COR-L47 (cell line): ENCODE measurements at places on chromosomes 5 and 9.

GRCh38 chr9:85730916-85731630 lies 10.7 kb downstream of the AGTPBP1 start:
- DNase-seq, result no peak

DNA sequence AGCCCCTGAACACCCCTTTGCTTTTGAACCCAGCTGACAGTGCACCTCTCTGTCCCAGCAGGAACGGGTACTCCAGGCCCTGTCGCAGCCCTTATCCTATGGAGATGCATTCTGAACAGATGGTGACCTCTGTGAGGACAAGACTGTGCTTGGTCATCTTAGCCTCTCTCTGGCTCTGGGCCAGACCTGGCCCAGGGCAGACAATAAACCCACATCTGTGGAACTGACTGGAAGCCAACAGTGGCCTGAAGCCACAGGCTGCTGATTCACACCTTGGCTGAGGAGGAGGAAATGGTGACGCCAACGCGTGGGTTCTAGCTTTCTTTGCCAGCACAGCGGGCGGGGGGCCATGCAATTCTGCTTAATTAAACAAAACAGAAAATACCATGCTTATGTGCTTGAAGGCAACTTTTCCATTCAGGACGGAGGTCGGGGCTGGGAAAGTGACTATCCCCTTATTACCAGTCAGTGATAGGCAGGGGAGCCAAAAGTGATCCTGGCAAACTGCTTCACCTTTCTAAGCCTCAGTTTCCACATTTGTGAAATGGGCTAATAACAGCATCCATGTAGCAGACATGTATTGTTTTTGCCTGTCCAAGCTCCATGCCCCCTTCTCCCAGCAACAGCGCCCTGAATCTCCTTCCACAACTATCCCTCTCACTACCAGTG lies 10.8 kb downstream of the SH3PXD2B start:
- peak; percentile 26 for DNase-seq

- no peak for DNase-seq
These were observed 157.0 kb upstream of the TRPC7 start for GRCh38 chr5:136522217-136522956.

DNA sequence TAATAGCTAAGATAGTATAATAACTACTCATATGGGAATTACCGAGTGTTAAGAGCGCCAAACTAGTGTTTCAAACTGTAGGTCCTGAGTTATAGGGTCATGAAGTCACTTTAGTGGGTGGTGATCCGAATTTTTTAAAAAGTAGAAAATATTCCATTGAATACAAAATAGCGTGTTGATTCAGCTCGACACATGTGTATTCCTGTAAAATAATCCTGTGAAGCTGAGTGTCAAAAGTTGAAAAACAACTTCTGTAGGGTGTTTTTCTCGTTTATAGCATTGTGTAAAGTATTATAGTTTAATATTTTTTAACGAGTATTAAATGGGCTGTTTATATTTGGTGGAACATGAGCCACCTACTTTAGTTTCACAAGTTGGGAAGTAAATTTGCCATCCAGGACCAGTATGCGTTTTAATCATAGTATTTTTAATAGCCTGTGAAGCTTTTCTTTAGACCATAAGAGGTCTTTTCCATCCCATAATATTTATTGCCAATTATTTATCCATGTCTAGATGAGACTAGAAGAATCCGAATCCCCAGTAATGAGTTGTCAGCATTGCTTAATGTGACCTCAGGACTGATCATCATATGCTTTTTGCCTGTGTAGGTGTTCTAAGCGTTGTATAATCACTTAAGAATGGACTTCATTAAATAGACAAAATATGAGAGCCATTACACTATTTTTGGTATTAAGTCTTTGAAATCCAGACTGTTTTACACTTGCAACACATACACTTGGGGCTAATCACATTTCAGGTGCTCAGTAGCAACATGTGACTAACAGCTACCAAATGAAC lies 84.1 kb downstream of the PTPDC1 start:
- no peak for DNase-seq

GRCh38 chr9:135418161-135418560 lies 61.4 kb upstream of the PPP1R26 start:
- DNase-seq, result no peak
